ENCODE measurements at places on chromosomes 2 and 18.

- DNase-seq, result no peak
These were observed 10.1 kb downstream of the ATAD2B start for GRCh38 chr2:23916727-23917405.

DNA sequence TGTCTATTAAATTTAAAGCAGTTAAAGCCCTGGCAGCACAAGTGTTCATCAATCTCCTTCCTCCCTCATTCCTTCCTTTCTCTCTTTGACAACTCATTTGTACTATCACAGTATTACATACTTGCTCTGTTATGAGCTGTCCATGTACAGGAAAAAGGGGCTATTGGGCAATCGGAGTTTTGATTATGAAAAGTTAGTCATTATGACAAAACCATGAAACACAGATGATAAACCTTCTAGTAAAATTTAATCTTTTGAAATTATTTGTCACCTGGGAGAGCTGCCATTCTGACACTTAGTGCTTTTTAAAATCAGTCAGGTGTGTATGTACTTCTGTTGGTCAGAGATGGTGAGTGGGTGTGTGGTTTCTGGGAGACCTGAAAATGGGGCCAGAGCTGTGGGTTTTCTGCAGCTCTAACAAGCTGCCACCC, 39.4 kb downstream of the MAP4K4 start:
- DNase-seq, result peak; percentile 95

DNA sequence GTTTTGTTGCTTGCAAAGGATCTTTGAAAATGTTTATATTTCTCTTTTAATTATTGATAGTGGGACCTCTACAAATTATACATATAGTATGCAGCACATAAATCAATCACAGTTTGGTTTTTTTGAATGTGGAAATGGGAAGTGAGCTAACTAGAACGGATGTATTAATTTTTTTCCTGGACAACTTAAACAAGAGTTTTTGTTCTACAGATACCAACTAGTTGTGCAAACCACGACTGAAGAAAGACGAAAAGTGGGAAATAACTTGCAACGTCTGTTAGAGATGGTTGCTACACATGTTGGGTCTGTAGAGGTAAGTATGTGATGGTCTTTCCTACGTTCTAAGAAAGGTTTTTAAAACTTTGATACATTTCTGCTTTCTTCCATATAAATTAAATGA, 39.2 kb downstream of the NDC80 start:
- no peak for DNase-seq

GRCh38 chr18:7567474-7568425, 634 bp downstream of the PTPRM start:
- peak; percentile 56 for DNase-seq

- DNase-seq, result no peak
These were observed 5.6 kb downstream of the TANK start for GRCh38 chr2:161165811-161166210.

DNA sequence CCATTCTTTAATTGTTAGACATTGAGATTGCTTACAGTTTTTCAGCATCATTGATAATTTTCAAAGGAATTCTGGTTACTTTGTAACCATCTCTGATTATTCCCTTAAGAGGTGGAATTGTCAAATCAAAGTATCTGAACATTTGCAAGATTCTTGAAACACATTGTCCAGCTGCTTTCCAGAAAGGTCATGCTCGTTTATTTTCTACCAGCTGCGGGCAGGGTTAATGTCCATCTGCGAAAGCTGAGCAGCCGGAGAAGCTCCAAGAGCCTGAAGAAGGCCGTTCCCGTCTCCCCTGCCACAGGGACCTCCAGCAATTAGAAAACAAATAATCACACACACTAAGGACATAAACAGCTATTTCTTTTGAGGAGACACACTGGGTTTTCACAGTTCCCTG, 76.1 kb upstream of the TXNDC2 start:
- DNase-seq, result no peak

GRCh38 chr2:202172439-202173211, 65.8 kb downstream of the SUMO1 start:
- DNase-seq, result peak; percentile 42

DNA sequence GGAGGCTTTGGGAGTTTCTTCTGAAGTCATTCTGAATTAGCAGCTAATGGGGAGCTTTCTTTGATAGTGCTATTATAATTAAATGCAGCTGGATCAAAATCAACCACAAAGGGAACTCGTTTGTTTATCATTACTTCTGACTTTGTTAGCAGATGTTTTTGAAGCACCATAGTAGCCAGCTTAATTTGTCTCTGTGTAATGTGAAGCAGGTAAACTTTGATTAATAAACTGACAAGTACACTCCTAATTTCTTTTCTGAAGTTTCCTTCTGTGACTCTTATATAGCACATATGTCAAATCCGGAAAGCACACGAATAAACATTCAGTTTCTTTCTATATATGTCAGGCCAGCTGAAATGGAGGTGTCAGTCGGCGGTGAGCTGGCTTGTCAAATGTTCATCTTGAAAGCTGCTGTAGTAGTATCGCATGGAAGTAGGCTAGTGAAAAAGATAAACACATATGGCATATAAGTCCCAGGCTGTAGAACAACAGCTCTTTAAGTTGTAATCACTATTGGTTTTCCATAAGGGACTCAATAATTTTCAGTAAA, 451.9 kb upstream of the ZEB2 start:
- DNase-seq, result no peak

DNA sequence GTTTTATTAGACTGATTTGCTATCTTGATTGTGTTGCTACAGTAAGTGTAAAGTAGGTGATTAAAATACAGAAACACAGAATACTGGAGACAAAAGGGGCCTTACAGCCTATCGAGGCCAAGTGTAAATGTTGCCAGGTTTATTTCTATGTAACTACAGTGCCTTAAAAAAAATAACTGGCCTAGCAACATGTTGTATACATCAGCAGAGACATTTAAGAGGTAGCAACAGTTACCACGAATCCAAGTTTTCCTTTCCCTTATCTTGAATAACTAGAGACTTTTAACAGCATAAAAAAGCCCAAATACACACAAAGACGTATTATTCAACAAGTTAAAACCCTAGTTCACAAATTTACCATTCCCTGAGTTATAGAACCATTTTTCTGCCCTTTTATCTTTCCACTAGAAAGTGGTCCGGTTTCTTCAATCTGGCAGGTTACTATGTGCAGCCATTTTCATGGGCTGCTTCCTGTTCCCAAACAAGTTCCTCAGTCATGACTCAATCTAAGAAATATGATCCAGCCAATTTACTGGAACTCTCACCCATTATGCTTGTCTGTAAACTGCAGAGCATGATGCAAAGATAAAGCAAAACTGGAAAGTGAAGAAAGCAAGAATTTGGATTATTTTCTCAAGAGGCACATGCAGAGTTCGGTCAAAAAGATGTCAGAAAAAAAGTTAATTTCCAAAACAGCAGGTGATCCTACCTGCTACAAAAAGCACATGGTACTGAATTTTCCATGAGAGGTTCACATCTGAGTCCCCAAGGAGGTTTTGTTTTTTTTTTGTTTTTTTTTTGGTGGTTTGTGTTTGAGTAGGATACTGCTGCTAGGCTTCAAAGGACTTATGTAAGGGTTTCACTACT, 22.2 kb downstream of the NFE2L2 start:
- peak; percentile 93 for DNase-seq

DNA sequence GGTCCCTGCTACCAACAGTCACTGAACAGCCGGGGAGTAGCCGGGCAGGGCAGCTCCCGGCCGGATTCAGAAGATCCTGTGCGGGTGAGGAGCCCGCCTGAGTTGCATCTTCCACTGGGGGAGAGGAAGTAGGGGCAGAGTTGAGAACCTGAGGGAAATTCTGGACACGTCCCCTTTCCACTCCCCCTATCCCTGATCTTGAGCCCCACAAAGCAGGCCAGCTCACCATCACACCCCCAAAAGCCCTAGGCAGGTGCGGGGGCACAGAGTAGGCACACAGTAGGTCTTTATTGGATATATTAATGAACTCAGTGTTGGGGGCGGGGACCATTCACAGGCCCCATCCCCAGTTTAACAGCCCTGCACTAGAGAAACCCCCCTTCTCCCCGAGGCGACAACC, 81.9 kb upstream of the UXS1 start:
- no peak for DNase-seq

DNA sequence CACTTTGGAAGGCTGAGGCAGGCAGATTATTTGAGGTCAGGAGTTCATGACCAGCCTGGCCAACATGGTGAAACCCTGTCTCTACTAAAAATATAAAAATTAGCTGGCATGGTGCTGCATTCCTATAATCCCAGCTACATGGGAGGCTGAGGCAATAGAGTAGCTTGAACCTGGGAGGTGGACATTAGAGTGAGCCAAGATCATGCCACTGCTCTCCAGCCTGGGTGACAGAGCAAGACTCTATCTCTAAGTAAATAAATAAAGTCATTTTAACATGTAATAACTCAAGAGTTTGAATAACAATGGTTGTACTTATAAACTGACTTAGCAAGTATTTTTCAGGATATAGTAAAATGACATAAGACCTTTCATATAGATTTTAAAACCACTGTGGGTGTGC, 169.3 kb upstream of the FN1 start:
- DNase-seq, result no peak

DNA sequence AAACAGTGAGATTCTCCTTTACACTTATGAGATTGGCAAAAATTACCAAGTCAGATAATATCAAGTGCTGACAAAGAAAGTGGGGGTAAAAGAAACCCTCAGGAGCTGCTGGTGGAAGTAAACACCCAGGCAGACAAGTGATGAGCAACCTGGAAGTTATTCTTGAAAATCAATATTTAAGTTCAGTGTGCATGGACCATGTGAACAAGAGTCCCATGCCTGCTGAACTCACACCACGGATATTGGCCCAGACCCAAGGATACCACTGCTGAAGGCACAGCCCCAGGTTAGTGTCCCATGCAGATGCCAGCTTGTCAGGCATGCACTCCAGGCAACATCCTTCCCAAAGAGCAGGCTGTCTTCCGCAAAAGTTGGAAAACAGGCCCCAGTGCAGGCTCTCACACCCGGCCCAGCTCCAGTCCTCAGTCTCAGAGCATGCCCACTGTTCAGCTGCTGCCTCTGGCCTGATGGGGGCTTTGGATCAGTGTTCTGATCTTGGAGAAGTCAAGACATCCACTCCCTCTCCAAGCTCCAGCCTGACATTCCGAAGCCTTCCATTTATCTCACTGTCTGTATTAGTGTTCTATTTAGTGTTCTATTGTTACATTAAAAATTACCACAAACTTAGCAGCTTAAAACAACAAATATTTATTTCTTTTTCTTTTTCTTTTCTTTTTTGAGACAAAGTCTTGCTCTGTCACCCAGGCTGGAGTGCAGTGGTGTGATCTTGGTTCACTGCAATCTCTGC, 70.0 kb downstream of the HS1BP3 start:
- DNase-seq, result no peak

DNA sequence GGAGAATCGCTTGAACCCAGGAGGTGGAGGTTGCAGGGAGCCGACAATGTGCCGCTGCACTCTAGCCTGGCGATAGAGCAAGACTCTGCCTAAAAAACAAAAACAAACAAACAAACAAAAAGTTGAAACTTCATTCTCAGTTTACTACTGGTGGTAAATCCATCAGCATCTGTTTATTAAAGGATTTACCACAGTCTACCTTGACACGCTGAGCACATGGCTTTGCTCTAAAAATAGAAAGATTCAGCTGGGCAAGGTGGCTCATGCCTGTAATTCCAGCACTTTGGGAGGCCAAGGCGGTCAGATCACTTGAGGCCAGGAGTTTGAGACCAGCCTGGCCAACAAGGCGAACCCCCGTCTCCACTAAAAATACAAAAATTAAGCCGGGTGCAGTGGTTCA, 201.3 kb downstream of the TGIF1 start:
- DNase-seq, result no peak

DNA sequence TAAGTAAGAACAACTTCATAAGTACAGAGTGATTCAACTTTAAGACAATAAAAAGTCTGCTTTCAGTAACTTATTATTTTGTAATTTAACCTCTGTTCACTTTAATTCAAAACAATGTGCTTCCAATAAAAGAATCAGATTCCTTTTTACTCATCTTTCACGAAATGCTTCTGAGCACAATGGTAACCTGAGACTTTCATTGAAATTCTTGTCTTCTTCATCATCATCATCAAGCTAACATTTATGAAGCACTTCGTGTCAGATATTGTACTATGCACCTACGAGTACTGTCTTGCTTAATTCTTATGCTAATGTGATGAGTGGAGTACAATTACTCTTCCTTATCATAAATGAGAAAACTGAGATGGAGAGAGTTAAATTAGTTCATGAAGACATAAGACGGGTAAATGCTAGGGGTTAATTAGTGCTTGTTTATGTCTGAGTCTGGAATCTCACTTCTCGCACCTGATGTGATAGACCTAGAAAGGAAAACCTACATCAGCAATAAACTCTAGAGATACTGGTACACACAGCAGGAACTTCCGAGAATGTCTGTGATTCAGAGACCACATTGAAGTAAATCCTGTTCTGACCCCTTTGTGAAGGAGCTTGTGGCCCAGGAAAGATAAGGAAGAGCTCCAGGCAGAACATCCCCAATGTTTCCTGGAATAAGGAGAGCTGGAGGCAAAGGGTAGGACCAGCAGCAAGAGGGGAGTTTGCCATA, 227.6 kb upstream of the ETAA1 start:
- DNase-seq, result peak; percentile 70

DNA sequence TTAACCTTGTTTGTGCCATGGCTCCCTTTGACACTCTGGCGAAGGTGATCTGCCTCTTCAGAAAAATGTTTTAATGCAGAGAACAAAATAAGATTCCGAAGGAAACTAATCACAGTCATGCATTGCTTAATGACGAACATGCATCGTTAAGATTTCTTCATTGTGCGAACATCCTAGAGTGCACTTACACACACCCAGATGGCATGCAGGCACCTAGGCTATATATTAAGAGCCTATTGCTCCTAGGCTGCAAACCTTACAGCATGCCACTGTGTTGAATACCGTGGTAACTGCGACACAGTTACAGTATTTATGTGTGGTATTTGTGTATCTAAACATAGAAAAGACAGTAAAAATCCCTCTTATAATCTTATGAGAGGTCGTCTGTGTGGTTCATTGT, 8.3 kb downstream of the ASAP2 start:
- no peak for DNase-seq
